Lung (tissue), 17 donors: ENCODE measurements at places on chromosomes 2 and 18. TPM values are rescaled to one million over a fixed set of nuclear protein-coding genes. Genes with fewer than 3 reads are reported as not detected.

- no peak overlapping the region for H3K27ac ChIP-seq
- H3K36me3 ChIP-seq: peaks cover 5% of the 10 kb centered on the region
- H3K4me3 ChIP-seq: no peak overlapping the region
These were observed 83.4 kb downstream of the SLC25A12 start for GRCh38 chr2:171810422-171811244.

DNA sequence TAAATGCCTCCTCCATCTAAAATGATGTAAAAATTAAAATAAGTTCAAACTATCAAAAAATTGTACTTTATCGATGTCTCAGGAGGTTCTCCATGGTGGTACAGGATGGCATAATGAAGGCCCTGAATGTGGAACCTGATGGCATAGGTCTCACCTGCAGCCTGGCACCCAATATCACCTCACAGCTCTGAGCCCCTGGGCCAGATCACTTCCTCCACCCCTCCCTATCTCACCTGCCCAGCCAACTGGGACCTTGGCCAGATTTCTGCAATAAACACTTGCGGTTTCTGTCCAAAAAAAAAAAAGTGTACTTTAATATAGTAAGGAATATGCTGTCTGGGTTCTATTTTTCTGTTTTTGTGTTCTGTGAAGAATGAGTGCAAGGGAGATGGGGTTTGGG lies 6.7 kb upstream of the RBM45 start:
- no peaks in the 10 kb centered on the region for H3K4me1 ChIP-seq
- no peak overlapping the region for H3K27ac ChIP-seq
- peaks cover 2% of the 10 kb centered on the region for H3K27me3 ChIP-seq
- peak; percentile 15 for DNase-seq
- no peak overlapping the region for H3K4me3 ChIP-seq
- no peaks in the 10 kb centered on the region for H3K36me3 ChIP-seq

DNA sequence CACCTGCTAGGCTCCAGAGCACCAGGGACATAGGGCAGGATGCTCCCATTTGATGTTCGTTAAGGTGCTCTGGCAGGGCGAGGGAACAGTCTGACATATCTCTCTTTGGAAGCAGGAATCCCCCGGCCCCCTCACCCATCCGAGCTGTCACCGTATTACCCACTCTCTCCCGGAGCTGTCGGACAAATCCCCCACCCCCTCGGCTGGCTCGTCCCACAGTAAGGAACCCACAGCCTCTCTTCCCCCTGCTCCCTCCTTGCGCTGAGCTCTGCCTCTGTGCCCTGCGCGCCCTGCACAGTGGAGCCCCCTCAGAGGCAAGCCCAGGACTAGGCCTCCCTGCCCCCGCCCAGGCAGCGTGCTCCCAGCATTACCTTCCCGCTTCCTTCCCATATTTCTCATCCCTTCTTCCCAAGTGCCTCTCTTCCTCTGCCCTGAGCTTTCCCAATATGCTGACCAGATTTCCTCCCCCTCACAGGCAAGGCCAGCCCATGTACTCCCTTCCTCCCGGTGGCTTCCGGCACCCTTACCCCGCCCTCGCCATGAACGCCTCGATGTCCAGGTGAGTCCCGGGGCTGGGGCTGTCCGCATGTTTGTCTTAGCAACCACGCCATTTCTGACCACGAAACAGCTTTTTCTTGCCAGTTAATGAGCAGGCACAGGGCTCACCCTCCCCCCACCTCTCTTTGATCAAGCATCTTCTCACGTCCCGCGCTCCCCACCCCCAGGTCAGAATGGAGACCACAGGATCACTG lies 23.8 kb downstream of the TGOLN2 start:
- H3K4me3 ChIP-seq: no peak overlapping the region
- H3K36me3 ChIP-seq: peaks cover 20% of the 10 kb centered on the region
- no peaks in the 10 kb centered on the region for H3K4me1 ChIP-seq
- no peak for DNase-seq
- no peaks in the 10 kb centered on the region for H3K27me3 ChIP-seq

- H3K4me3 ChIP-seq: no peak overlapping the region
- no peaks in the 10 kb centered on the region for H3K36me3 ChIP-seq
- no peak overlapping the region for H3K27ac ChIP-seq
These were observed 94.7 kb upstream of the TAF1B start for GRCh38 chr2:9748577-9748976.

CASP10 gene
- polyA plus RNA-seq: 8.9 TPM

GRCh38 chr2:194054313-194054712 lies 1602.7 kb upstream of the SLC39A10 start:
- H3K27ac ChIP-seq: no peak overlapping the region
- no peaks in the 10 kb centered on the region for H3K36me3 ChIP-seq
- H3K4me3 ChIP-seq: no peak overlapping the region
- no peak for DNase-seq
- no peaks in the 10 kb centered on the region for H3K4me1 ChIP-seq

IFIH1 gene
- polyA plus RNA-seq: 9.4 TPM

DNA sequence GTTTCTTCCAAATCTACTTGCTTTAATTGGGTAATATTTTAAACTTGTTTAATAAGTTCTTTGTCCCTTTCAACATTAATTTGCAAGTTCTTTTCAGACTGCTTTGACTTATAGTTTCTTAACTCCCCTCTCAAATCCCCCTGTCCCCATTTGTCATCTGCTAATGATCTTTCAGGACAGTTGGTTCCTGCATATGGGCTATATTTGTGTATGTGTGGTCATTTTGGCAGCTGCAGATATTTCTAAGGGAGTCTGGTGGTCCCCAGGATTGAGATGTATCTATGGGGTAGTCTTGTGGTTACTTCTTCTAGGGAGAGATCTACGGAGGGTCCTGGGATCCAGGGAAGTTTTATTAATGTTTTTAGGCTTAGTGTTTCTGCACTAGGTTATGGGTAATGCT lies 120.6 kb upstream of the SP3 start:
- H3K27me3 ChIP-seq: no peaks in the 10 kb centered on the region
- DNase-seq: no peak
- H3K4me1 ChIP-seq: no peaks in the 10 kb centered on the region
- H3K36me3 ChIP-seq: no peaks in the 10 kb centered on the region
- no peak overlapping the region for H3K4me3 ChIP-seq
- H3K27ac ChIP-seq: no peak overlapping the region

DNA sequence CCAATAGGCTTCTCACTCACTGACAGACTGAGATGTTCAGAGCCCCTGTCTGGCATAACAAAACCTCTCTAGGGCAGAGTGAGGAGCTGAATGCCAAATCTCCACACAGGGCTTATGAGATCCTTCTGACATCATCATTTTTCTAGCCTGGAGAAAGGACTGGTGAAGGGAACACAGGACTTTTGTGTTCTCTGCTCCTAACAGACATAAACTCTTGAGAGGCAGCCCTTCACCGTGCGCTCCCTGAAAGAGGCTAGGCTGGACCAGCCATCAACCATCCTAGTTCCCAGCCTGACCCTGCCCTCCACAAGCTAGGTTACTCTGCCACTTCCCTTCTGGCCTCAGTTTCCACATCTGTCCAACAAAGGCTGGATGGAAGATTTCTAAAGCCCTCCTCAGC lies 141.9 kb downstream of the SUCLG1 start:
- no peaks in the 10 kb centered on the region for H3K27me3 ChIP-seq
- no peaks in the 10 kb centered on the region for H3K36me3 ChIP-seq
- no peak overlapping the region for H3K4me3 ChIP-seq
- DNase-seq: no peak
